Stimulated activated CD4-positive, alpha-beta T cell treated with anti-CD3 and anti-CD28 coated beads, Interleukin-4, amount 100 ng/mL, for 48 hours (primary cell): ENCODE measurements at places on chromosomes 3 and 15.

GRCh38 chr15:28904003-28904402 is 18.2 kb downstream of the APBA2 start:
- no peak for DNase-seq

DNA sequence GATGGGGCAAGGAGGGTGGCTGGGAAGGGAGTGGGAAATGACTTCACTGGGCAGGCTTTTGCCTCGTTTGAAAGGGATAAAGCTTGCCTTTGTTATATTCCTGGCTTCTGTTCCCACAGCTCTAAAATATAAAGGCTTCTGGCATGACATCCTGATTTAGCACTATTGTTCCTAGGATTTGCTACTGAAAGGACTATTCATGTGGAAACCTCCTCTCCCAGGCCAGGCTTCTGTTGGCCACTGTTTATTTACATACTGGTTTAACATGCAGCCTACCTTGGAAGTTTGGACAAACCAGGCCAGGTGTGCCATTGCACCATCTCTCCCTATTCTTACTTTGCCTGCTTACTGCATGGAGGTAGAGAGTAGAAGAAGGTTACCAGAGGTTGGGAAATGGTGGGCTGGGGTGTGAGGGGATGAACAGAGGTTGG is 2.4 kb upstream of the LMCD1 start:
- no peak for DNase-seq

DNA sequence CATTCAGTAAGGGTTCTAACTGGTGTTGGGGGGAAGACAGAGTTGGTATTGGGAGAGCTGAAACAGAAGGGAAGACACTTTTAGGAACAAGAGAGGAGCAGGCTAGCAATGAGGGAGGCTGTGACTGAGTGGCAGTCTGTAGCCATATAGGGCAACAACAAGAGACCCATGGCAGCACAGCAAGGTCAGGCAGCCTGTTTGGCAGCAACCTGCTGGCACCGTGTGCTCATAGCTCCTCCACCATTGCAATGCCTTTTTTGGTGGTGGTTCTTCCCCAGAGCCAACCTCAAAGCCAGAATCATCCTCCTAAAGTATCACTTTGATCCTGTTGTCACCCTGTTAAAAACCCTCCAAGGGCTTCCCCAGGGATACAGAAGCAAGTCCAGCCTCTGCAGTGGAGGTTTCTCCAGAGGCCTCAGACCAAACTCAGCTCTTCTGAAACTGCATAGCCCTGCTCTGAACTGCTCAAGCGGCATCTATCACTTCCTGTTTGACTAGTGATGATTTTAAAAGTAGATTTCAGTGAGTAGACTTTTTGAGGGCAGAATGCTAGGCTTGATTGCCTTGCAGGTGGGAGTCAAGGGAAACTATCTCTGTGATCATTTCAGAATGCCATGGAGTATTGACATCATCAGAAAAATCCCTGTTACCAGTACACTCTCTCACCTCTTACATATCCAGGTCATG is 176.9 kb downstream of the STAC start:
- DNase-seq, result no peak

DNA sequence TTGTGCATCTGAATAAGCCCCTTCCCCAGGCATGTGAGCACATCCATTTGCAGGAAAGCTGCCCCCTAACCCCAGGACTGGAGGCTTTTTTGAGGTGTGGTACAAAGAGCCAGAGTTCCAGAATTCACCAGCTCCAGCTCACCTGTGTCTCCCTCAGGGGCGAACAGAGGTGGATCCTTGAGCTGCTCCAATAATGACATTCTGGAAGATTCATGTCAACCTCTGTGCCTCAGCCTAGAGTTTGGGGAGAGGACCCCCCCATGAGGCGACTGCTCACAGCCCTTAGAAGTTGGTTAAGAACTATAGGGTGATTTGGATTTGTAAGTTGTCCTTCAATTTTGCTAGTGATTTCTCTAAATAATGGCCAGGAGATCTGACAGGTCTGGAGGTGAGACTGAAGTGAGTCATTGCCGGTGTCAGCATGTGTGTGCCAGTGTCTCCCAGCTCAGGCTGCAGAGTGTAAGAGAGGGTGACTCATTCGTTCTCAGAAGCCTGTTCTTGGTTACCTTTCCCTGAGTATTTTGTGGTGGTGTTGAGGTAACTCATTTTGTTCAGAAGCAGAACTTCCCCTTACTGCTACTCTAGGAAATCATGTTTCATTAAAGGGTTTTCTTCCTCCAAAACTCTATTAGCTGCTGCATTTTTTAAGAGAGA is 136.9 kb upstream of the TOPAZ1 start:
- DNase-seq, result peak; percentile 32

DNA sequence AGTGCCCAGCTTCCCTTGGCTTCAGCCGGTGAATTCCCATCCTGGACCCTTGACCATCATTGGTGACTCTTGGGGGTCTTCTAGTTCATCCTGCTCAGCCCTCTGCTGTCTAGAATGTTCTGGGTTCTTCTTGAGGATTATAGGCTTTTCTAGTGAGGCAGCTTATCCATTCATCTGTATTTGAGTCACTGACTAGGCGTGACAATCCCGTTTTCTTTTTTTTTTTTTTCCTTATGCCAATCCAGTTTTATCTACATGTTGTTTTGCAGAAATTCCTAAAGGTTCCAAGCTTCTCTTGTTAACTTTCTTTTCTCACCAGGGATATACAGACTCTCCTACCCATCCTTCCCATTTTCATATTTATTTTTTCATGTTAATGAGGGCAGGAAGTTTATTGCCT is 6.6 kb upstream of the TRAK1 start:
- DNase-seq, result no peak

- no peak for DNase-seq
These were observed 60.6 kb upstream of the SAMMSON start for GRCh38 chr3:69938931-69939330.

- no peak for DNase-seq
These were observed 75.0 kb upstream of the RNU6-1 start for GRCh38 chr15:67914537-67915460.

- DNase-seq, result no peak
These were observed 9.3 kb upstream of the ISLR2 start for GRCh38 chr15:74121039-74121438.

GRCh38 chr3:134474956-134475355 is 10.8 kb downstream of the ANAPC13 start:
- DNase-seq, result no peak

DNA sequence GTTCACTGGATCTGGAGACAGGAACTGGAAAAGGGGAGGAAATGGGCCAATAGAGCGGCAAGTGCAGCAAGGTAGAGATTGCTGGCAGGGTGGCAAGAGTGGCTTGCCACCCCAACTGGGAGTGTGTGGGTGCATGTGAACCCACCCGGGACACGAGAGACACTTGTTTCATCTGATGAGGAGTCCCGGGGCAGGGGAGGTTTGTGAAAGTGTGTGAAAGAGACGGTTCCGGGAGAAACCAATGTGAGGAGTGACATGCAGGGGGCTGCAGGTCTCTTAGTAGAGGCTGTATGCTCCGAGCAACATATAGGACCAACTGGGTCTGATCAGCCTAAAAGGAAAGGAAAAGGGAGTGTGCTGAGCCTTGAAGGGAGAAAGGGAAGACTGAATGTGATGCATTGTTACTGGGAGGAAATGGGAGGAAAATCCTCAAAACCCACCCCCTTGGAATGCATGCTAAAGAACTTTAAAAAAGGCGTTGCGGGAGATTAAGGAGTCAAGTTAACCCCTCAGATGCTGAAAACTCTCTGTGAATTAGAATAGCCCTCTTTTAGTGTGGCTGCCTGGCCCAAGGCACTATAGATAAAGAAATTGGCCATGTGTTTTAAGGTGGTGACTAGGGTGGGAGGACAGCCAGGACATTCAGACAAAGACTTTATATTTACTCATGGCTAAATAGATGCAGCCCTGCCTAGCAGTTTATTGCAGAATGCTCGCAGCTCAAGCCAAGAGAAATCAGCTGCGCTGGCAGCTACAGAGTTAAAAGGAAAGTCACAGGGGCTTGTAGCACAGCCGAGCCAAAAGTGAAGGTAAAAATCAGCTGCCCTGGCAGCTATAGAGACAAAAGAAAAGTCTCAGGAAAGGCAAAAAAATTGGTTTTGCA is 9.1 kb upstream of the SLC9C1 start:
- DNase-seq, result no peak

- no peak for DNase-seq
These were observed 331.5 kb upstream of the SLCO3A1 start for GRCh38 chr15:91521996-91522395.

DNA sequence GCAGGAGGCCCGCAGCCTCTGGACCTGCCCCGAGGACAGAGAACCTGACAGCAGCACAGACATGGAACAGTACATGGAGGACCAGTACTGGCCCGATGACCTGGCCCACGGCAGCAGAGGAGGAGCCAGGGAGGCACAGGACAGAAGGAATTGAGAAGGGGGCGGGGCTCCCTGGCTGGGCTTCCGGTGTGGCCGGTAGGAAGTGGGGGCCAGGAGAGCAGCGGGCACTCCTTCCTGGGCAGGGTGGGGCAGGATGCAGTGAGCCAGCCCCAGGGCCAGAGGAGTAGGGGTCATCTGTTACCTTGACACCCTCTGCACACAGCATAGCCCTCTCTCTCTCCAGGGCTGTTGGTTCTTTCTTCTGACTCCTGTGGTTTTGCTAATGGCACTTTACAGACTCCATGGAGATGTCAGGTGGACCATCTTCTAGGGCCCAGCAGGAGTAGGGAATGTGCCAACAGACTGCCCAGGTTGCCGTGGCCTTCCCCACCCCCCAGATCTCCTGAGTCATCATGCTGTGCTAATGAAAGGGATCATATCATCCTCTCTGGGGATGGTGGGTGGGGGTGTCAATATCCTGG is 8.6 kb upstream of the ISG20 start:
- no peak for DNase-seq

GRCh38 chr3:196440696-196441095 is 8.5 kb upstream of the UBXN7 start:
- DNase-seq, result no peak

DNA sequence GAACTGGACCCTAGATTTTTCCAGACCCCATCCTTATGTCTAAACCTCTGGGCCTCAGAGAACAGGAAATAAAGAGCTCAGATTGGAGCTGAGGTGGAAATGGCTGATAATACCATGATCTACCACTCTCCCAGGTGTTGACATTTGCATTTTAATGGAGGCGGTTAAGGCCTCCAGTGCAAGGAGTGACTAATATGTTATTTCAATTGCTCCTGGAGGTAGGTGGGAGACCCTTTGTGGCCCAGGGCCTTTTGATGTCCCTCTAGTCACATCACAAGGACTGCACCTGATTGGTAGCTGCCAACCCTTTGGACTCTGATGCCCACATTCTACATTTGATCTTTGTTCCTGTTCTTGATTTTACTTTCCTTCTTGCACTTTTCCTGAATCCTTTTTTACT is 9.0 kb upstream of the ADCY5 start:
- no peak for DNase-seq

- DNase-seq, result no peak
These were observed 366.7 kb upstream of the PROK2 start for GRCh38 chr3:72151465-72152238.

- no peak for DNase-seq
These were observed 4.9 kb downstream of the CCDC33 start for GRCh38 chr15:74240897-74241614.

DNA sequence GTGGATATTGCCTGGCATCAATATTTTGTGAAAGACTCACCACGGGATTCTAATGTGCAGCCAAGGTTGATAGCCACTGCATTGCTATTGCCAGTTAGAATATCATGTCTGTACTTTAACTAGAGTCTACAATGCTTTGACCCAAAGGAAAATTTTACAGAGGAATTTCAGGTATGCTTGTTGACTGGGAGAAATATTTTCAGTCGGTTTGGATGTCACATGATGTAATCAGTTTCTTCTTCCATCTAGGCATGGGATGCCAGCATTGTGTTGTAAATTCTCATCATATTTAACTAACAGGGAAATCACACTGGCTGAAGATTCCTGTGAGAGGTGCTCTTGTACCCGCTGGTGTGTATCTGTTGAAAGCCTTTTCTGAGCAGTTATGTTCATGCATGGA is 508.9 kb upstream of the ADAMTS9 start:
- no peak for DNase-seq

GRCh38 chr15:23853286-23853685 is 166.2 kb upstream of the NDN start:
- DNase-seq, result no peak

- no peak for DNase-seq
These were observed 158.0 kb downstream of the CHST2 start for GRCh38 chr3:143277531-143277930.

DNA sequence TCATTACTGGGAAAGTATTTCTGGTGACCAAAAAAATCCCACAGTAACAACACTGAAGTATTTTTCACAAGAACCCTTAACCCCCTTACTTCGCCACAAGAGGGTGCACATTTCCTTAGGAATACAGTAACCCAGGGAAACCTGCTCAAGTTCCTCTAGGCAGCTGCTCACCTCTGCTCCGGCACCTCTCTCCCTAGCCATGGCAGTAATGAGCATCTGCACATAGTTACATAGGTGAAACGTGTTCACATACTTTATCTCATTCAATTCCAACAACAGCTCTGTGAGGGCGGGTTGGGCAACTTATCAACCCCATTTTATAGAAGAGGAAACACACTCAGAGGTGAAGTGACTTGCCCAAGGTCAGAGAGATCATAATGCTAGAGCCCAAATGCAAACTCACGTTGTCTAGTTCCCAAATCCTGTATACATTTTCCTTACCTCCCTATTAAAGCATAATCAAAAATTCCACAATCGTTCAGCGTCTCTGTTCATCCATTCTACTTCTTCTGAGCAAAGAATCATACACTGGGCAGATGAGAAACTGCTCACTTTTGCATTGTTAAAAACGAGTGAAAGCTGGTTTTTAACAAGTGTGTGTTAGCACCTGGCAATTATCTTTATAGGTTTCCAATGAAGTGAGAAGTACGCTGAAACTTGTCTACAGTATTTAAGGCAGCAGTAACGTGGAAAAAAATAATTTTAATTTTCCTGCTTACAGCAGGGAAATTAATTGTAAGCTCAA is 90.7 kb downstream of the IGF2BP2 start:
- no peak for DNase-seq

- peak; percentile 29 for DNase-seq
These were observed 365.6 kb downstream of the MAGI1 start for GRCh38 chr3:65672871-65673815.

DNA sequence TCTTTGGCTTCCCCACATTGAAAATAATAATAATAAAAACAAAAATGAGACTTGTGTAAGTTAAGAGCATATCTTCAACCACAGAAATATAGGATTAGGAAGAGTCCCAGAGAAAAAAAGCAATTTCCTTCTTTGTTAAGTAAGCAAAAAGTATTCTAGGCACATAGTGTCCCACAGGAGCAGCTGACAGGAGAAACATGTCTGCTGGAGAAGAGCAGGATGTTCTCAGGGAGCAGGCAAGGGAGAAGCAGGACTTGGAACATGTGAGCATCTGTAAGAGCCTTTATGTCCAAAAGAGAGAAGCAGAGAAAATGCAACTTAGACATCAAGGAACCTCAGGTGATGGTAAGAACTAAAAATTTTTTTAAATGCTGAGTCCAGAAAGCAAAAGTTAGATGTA is 39.0 kb downstream of the TTC23 start:
- no peak for DNase-seq

GRCh38 chr15:60091157-60091556 is 87.0 kb downstream of the FOXB1 start:
- DNase-seq, result no peak

- DNase-seq, result no peak
These were observed 587 bp downstream of the NPHP3 start for GRCh38 chr3:132721479-132722164.

- no peak for DNase-seq
These were observed 3.0 kb downstream of the PLSCR4 start for GRCh38 chr3:146247911-146248310.
